ENCODE measurements at places on chromosomes 3 and 15.

- no peak for DNase-seq
Observed at GRCh38 chr3:168865022-168865551, 769.4 kb upstream of the GOLIM4 start.

- no peak for DNase-seq
Observed at GRCh38 chr3:184677344-184678316, 34.2 kb downstream of the MAGEF1 start.

DNA sequence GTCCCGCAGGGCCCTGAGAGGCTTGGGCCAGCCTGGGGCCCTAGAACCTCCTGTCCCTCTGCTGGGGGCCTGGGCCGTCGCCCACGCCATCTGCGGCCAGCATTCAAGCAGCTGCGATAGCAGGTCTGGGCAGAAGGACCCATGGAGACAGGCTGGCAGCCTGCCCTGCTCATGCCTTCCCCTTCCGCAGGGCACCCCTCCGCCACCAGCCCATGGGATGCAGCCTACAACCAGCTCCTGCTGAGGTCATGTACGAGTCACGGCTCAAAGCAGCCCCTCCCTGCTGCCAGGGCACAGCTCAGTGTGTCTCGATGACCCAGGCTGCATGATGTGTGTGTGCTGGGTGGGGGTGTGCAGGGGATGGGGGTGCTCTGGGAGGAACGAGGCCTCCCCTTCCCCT, 27.8 kb downstream of the DUSP7 start:
- no peak for DNase-seq

DNA sequence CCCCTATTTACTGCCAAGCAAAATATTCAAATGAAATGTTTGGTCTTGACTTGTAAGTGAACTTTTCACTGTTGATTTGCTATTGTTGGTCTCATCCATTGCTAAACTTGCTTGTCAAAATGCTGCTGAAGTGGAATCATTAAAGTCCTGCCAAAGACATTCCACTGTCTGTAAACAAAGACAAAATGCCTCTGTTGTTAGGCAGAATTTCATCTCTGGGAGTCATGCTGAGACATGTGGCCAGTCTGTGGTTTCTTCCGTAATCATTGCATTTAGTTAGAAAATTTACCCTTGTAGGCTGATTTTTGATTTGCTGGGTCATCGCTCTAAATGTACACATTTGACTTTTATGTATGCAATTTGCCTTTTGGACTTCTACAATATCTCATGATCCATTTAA, 577.7 kb downstream of the MECOM start:
- no peak for DNase-seq

DNA sequence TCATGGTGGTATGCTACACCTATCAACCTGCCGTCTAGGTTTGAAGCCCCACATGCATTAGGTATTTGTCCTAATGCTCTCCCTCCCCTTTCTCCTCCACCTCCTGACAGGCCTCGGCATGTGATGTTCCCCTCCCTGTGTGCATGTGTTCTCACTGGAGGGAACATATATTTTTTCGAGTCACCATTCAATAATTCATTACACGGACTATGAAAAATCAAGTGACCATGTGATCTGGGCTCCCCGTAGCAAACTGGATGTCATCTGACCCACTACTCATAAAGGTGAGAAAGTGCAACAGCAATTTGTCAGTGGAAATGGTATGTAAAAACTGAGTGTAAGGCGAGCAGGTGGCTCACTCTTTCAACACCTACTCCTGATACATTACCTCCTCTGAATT, 224.3 kb upstream of the RASGRP1 start:
- no peak for DNase-seq

DNA sequence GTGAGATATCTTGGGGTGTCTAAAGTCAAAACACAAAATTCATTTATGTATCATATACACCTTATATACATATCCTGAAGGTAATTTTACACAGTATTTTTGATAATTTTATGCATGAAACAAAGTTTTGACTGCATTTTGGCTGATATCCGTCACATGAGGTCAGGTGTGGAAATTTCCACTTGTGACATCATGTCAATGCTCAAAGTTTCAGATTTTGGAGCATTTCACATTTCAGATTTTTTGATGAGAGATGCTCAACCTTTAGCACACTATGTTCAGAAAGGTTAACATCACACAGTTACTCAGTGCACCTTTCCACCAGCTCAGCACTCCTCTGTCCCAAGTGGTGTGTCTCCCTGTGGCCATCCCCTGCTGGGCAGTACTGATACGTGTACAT, 37.7 kb upstream of the CPB1 start:
- DNase-seq = no peak

DNA sequence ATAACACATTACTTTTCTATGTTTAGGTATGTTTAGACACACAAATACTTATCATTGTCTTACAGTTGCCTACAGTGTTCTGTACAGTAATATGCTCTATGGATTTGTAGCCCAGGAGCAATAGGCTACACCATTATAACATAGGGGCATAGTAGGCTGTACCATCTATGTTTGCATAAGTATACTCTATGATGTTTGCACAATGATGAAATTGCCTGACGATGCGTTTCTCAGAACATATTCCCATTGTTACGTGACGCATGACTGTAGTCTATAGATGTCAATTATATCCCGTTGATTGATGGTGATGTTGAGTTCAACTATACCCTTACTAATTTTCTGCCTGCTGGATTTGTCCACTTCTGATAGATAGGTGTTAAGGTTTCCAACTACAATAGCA, 139.4 kb upstream of the PFN2 start:
- no peak for DNase-seq

DNA sequence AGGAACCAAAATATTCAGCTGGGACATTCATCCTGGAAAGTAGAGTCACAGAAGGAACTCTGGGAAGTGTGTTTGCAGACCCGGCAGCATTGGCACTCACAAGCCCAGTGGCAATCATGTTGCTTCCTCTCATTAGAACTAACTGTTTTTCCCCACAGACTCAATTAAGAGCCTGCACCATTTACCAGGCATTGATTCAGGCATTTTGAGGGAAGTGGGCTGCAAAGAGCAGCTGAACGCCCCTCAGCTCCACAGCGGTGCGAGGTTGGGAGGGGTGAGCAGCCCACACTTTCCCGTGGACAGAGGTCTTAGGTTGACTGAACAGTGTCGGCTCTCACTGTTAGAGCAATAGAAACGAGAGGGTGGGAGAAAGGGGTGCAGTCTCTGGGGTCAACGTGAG, 143.8 kb downstream of the STT3B start:
- DNase-seq = no peak

DNA sequence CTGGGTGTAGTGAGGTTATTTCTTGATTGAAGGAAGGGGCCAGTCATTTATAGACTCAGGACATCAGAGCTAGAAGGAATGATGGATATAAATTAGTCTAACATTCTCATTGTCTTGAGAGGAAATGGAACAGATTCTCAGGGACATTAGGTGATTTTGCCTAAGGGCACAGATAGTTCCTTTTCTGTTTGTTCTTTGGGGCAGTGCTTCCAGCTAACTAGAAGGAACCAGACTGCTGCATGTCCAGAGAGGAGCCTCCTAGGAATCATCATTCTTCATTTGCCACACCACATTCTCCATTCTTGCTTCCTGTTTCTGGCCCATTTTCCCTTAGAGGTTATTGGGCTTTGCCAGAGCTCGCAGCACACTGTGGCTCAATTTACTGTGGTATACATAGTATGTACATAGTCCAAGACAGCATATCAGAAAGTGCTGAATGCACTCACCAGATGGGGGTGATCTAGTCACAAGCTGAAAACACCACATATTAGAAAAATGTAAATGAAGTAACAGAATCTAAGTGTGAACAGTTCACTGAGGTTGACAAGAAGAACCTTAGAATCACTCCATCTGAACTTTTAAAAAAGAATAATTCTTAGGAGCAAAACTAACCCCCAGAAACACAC, 62.7 kb upstream of the MYZAP start:
- DNase-seq = no peak

DNA sequence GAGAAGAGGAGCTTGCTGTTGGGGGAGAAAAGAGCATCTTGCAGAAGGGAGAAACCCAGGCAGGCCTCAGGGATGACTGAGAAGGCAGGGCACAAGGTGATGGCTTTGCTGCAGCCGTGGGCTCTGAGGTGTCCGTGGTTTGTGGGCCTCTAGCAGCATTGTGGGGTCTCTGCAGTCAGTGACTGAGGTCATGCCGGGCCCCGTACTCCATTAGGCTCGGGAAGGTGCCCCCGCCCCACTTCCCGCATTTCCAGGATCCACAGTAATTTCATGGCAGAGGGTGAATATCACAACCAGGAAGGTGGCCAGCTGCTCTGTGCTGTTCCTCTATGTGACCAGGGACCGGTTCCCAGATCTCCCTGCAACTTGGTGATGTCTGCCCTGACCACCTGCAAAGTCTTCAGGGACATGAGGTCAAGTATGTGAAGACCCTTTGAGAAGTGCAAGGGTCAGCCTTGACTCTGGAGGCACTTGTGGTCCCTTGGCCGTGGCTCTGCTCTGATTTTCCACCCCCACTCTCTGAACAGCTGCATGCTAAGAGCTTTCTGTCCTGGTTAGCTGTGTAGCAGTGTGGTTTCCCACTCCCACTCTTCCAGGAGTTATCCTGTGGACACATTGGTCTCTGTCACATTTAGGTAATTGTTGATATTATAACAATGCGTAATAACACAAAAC, 3.6 kb downstream of the KLF13 start:
- no peak for DNase-seq

GRCh38 chr15:71049706-71050422, 65.4 kb upstream of the THSD4 start:
- no peak for DNase-seq

DNA sequence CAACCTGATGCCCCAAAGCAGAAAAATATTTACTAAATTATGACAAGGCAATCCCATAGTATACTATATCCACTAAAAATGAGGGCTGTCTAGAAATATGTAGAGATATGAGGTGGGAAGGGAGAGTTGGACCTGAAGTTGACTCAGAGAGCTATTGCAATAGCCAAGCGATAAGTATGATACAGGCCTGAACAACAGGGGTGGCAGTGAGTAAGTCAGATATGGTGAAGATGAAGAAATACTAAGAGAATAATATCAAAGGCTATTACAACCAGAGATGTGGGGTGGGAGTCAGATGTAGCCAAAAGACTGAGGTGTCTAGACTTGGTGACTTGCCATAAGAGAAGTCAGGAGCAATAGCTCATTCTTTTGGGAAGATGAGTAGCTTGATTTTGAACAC, 9.2 kb downstream of the HSPBAP1 start:
- DNase-seq = no peak

DNA sequence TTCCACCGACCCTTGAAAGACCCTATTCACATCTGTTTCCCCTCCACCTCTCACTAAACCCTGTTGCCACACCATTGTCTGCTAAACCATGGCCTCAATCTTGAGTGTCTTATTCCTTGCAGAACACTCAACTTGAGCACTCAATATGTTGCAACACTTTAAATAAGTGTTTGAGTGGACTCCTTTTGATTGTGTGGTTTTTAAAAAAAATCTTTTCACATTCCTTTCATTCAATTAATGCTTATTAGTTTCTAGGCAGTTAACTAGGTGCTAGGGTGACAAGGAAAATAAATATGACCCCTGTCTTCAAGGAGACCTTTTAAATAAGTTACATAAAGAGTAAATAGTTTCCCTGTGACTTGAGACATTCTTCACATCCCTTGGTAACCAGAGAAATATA, 13.3 kb upstream of the HHLA2 start:
- no peak for DNase-seq

DNA sequence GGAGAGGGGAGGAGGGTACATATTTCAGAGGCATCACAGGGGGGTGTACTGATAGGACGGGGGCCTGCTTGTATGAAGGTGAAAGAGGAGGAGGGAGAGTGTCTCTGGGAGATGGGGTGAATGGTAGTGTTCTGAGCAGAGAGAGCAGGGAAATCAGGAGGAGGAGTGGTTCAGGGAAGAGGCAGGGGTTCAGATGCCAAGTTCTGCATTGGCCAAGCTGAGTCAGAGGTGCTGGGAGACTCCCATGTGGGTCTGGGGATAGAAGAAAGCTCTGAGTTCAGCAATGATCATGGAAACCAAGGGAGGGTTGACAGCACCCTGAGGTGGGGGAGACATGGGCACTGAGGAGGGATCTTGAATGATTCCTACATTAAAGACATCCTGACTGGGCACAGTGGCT, 3.0 kb downstream of the CYP8B1 start:
- DNase-seq = no peak

DNA sequence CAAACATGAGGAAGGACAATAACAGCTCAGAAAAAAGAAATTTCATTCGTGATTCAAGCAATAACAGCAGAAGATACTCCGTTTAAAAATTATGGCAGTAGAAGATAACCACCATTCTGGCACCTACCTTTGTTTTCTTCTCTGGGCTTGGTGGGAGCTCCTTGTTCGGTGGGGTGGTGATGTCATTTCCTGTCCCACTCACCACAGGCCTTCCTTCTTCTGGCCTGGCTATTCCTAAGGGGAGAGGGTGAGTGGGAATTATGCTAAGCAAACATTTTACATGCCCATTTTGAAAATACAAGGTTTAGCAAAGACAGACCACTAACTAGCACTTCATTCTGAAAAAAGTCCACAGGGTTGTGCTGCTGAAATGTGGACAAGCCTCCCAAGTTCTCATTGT, 74.4 kb downstream of the DHX30 start:
- DNase-seq = no peak

GRCh38 chr3:197746209-197746608, 3.5 kb upstream of the FYTTD1 start:
- DNase-seq = no peak

GRCh38 chr15:83064859-83065258, 2.2 kb downstream of the BTBD1 start:
- no peak for DNase-seq

GRCh38 chr3:151393941-151394340, 9.4 kb upstream of the P2RY12 start:
- DNase-seq = no peak

DNA sequence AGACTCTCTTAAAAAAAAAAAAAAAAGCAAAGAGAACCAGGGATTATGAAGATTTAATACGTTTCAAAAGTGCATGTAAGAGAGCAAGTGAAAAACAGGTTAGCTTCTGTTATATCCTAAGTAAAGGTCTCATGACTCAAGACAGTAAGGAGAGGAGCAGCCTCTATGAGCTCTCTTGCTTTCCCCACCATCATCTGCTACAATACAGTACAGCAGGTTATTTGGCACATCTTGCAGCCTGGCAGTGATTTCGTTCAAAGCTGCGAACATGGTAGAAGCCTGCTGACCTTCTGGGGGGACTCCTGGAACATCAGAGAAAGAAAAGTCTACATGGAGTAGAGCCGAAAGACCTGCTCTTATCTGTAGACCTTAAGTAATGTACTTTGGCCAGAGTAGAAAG, 129.2 kb upstream of the PLXND1 start:
- no peak for DNase-seq
